Vagina (tissue), 2 donors: ENCODE measurements at places on chromosomes 4 and X. TPM values are rescaled to one million over a fixed set of nuclear protein-coding genes. Genes with fewer than 3 reads are reported as not detected.

GRCh38 chr4:105767579-105767978 lies 59.0 kb downstream of the GSTCD start:
- no peaks in the 10 kb centered on the region for H3K36me3 ChIP-seq
- H3K4me1 ChIP-seq = no peaks in the 10 kb centered on the region
- no peaks in the 10 kb centered on the region for H3K27me3 ChIP-seq
- no peak for DNase-seq

The CLIC2 gene
- total RNA-seq = 15.5 TPM

The ARX gene
- total RNA-seq = not detected

DNA sequence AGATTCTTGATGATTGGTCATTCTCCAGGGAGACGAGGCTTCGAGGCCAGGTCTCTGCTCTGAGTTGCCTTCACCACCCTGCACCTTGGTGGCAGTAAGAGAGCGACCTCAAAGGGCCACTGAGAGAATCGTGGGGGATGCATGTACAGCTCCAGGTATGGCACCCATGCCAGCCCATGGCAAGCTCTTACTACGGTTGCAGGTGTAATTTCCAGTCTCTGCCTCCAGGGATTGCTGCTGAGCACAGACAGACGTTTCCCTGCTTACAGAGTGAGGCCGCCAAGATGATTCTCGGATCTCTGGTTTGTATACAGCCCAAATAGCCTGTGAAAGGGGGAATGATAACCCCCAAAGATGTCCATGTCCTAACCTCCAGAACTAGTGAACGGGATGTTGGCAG lies 16.3 kb upstream of the DRD5 start:
- no peak overlapping the region for H3K27ac ChIP-seq
- no peaks in the 10 kb centered on the region for H3K4me1 ChIP-seq
- H3K36me3 ChIP-seq = no peaks in the 10 kb centered on the region

- H3K4me3 ChIP-seq = no peak overlapping the region
- no peaks in the 10 kb centered on the region for H3K4me1 ChIP-seq
- H3K36me3 ChIP-seq = no peaks in the 10 kb centered on the region
- no peaks in the 10 kb centered on the region for H3K27me3 ChIP-seq
- DNase-seq = no peak
Observed at GRCh38 chr4:97984545-97985131, 158.6 kb downstream of the STPG2 start.

DNA sequence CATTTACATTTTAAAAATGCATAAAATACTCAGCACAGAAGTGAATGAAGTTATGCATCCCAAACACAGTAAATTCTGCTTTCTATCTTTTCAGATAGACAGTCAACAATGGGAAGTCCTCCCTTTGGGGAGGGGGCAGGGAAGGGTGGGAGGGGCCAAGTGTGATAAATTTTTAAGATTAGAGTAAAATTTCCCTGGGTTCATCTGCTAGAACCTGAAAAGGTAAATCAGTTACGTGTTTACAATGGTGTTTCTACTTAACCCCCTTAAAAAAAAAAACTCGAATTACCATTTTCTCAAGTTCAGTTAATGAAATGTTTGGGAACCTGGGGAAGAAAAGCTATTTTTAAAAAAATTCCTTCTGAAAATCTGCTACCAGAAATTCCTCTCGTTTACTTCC lies 9.1 kb downstream of the PITX2 start:
- DNase-seq = no peak
- peaks cover 9% of the 10 kb centered on the region for H3K4me1 ChIP-seq
- no peaks in the 10 kb centered on the region for H3K36me3 ChIP-seq
- H3K27me3 ChIP-seq = peaks cover 9% of the 10 kb centered on the region
- H3K4me3 ChIP-seq = no peak overlapping the region
- H3K27ac ChIP-seq = no peak overlapping the region

DNA sequence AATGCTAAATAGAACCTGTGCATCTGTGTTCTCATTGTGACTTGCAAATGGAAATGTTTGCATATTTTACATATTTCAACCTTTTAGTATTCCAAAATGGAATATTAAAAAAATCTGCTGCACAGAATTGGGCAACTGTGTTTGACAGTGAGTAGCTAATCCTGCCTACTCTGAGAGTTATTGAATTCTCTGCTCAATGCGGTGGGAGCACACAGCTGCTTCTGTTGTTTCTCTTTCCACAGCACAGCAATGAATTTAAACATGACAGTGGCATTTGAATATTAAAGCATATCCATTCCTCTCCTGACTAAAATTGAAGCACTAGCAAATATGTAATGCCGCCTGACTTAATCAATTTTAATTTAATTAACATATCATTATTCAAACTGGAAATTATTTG lies 366.6 kb downstream of the GASK1B start:
- no peaks in the 10 kb centered on the region for H3K4me1 ChIP-seq
- H3K4me3 ChIP-seq = no peak overlapping the region
- no peak overlapping the region for H3K27ac ChIP-seq
- H3K27me3 ChIP-seq = no peaks in the 10 kb centered on the region
- no peak for DNase-seq

The PAGE1 gene
- total RNA-seq = not detected

DNA sequence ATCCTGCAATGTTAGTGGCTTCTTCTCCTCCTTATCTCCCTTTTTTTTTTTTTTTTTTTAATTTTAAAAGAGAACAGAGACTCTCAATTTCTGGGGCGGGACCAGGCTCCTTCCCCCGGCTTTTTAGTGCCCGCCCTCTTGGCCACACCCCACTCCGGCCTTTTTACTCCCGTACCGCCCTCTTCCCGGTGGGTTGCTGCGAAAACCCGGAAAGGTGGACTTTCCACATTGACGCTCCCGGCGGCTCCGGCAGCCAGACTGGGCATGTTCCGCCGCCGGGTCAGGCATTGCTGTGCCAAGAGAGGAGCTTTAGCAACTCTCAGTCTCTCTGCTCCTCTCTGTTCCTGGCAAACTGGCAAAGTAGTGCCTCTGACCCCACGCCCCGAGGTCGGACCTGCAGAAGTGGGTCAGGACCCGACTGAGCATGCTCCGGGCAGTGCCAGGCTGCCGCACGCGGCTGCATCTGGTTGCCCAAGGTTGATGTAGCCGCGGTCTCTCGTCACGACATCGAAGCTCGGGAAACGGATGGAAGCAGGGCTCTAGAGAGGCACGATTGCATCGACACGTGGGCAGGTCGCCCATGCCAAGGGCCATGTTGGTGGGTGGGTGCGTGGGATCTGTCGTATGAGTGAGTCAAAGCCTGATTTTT lies 1.1 kb upstream of the MFAP3L start:
- H3K27ac ChIP-seq = peak overlapping the region; percentile 82
- no peaks in the 10 kb centered on the region for H3K27me3 ChIP-seq
- H3K4me1 ChIP-seq = peaks cover 4% of the 10 kb centered on the region
- no peaks in the 10 kb centered on the region for H3K36me3 ChIP-seq

- H3K36me3 ChIP-seq = no peaks in the 10 kb centered on the region
- no peak overlapping the region for H3K27ac ChIP-seq
- H3K27me3 ChIP-seq = no peaks in the 10 kb centered on the region
- no peaks in the 10 kb centered on the region for H3K4me1 ChIP-seq
Observed at GRCh38 chr4:122458625-122459024, 2.1 kb upstream of the IL2 start.

The KIT gene
- total RNA-seq = 16.7 TPM

The NUDT11 gene
- 1.5 TPM for total RNA-seq

DNA sequence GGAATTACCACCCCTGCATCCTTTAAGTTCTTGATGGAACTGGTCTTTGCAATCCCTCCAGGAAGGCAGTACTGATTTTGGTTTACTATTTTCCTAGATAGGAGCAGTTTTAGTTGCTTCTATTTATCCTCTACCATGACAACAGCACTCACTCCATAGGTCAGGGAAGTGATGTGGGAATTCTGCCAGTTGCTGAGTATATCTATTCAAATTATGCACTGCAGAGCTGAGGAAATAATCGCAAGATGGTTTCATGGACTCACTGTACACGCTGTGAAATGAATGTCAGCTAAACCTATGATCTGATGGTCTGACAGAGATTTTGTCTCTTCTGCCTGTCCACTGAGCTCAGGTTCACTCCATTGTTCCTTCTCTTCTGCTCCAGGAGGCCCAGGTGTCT lies 135.8 kb downstream of the FAAH2 start:
- H3K4me3 ChIP-seq = no peak overlapping the region
- no peaks in the 10 kb centered on the region for H3K4me1 ChIP-seq
- DNase-seq = no peak
- no peak overlapping the region for H3K27ac ChIP-seq
- H3K36me3 ChIP-seq = no peaks in the 10 kb centered on the region

The NEXMIF gene
- 0.98 TPM for total RNA-seq

The CT47A1 gene
- not detected for total RNA-seq

DNA sequence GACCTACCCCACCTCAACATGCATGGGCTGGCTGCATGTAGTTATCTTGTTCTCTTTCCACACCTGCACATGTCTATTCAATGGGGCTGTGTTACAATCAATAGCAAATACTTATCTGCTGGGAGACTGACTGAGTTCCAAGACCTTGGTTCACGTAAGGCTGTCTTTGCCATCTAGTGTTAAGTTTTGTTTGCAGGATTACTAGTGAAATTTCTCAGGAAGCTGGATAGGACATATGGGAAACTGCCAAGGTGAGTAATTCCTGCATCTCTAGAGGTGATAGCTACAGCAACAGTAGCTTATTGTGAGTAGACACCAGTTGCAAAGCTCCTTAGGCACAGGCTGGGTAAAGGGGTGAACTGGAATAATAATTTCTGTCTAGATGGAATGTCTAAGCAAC lies 177.5 kb downstream of the ENOX2 start:
- H3K27ac ChIP-seq = no peak overlapping the region
- no peaks in the 10 kb centered on the region for H3K4me1 ChIP-seq
- no peaks in the 10 kb centered on the region for H3K36me3 ChIP-seq
- no peak overlapping the region for H3K4me3 ChIP-seq
- no peak for DNase-seq

The CHM gene
- total RNA-seq = 12.0 TPM

DNA sequence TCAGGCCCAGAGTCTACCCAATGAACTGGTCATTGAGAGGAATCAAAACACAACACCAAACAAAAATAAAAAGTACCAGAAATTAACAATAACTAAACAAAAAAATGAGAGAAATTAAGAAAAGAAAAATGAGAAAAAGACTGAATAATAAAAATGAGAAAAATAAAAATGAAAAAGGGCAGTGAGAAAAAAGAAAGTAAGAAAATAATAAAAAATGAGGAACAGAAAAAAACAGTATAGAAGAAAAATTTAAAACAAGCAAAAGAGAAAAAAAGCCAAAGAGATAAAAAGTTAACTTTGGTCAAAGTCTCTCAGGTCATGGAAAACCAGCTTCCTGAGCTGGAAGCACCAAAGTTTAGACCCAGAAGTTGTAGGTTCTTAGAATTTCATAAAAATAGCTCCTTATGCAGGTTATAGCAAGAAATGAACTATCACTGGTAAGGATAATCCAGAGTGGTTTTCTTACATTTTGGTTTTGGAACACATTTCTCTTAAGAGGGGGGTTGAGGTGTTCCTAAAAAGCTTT lies 51.0 kb upstream of the WDR17 start:
- no peak overlapping the region for H3K27ac ChIP-seq
- H3K4me3 ChIP-seq = no peak overlapping the region
- DNase-seq = no peak
- H3K27me3 ChIP-seq = no peaks in the 10 kb centered on the region
- no peaks in the 10 kb centered on the region for H3K4me1 ChIP-seq

GRCh38 chr4:1300466-1301455 lies 11.1 kb downstream of the MAEA start:
- H3K4me3 ChIP-seq = no peak overlapping the region
- no peak overlapping the region for H3K27ac ChIP-seq
- H3K27me3 ChIP-seq = no peaks in the 10 kb centered on the region
- no peaks in the 10 kb centered on the region for H3K36me3 ChIP-seq
- DNase-seq = no peak

GRCh38 chr4:174156239-174156826 lies 127.1 kb downstream of the FBXO8 start:
- H3K27ac ChIP-seq = no peak overlapping the region
- no peaks in the 10 kb centered on the region for H3K4me1 ChIP-seq
- no peaks in the 10 kb centered on the region for H3K27me3 ChIP-seq
- H3K36me3 ChIP-seq = no peaks in the 10 kb centered on the region
- no peak overlapping the region for H3K4me3 ChIP-seq

The RS1 gene
- total RNA-seq = not detected

The MAGEA2B gene
- total RNA-seq = not detected

The ITM2A gene
- 89.4 TPM for total RNA-seq

The APELA gene
- not detected for total RNA-seq

GRCh38 chr4:105210916-105211315 lies 64.2 kb downstream of the TET2 start:
- H3K4me1 ChIP-seq = peaks cover 40% of the 10 kb centered on the region
- no peak overlapping the region for H3K27ac ChIP-seq
- H3K27me3 ChIP-seq = no peaks in the 10 kb centered on the region
- H3K4me3 ChIP-seq = no peak overlapping the region

DNA sequence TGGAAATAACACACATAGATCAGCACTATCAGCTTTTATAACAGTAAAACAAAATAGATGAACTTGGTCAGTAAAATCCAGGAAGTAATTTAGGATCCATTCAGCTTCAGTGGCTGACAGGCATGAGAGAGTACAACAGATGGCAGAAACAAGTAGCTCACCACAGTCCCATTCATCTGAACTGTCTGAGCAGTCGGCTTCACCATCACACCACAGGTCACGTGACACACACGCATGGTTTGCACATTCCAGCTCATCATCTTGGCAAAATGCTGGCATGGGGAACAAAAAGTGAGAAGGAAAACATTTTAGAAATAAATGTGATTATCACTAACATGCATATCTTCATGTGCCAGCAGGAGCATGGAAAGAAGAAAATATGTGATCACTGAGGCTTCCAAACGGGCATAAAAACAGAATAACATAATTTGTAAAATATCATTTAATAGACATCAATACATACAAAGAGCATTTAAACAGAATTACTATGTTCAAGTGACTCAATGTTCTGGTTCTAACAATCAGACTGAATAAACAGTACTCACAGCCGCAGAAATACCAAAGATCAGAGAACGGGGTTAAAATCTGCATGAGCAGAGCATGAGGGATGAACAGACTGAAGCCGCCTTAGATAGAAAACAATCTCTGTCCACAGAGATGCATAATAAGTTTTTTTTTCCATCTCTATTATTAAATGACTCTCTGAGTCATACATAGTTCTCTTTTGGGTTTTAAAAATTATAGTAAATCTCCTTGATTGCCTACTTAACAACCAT lies 158.1 kb downstream of the ATP10D start:
- no peak overlapping the region for H3K27ac ChIP-seq
- no peaks in the 10 kb centered on the region for H3K36me3 ChIP-seq
- H3K27me3 ChIP-seq = no peaks in the 10 kb centered on the region
- no peak overlapping the region for H3K4me3 ChIP-seq
- H3K4me1 ChIP-seq = peaks cover 7% of the 10 kb centered on the region

DNA sequence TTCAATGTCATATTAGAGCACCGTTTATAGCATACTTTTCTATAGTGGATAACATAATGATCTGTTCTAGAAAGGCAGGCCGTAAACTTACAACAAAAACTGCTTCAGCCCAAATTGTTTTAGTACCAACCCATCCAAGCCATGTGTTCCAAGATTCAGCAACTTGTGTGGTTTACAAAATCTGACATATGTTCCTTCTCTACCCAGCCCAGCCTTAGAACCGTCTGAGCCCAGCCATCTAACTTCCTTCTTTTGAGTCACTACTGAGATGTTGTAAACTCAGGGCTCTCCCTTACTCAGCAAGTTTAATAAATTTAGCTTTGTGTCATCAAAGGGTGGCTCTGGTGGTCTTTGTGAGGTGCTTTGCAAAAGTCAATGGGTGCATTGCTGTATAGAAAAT lies 32.4 kb upstream of the REPS2 start:
- no peak overlapping the region for H3K4me3 ChIP-seq
- no peaks in the 10 kb centered on the region for H3K4me1 ChIP-seq
- DNase-seq = no peak
- no peak overlapping the region for H3K27ac ChIP-seq

The MGAT4D gene
- total RNA-seq = not detected
